NCI-H1417 treated with DMSO at 0.1 percent for 48 hours (cell line): ENCODE measurements at places on chromosomes 1 and 21.

DNA sequence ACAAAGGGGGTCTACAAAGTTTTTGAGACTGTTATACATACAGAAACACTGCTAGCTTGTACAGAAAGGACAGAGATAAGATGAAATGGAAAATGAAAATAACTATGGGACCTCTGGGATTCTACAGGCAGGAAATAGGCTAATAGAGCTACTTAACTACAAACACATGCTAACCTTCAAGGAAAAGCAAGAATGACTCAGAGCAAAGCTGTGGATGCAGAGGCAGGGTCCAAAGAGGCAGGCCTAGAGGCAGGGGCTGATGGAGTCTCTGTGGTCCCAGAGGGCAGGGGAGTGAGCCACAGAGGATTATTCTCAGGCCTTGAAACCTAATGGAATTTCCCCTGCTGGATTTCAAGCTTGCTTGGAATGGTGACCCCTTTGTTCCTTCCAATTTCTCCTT, 18.7 kb upstream of the GOLT1A start:
- DNase-seq, result no peak

GRCh38 chr1:214678386-214678785, 75.4 kb downstream of the CENPF start:
- DNase-seq, result no peak

DNA sequence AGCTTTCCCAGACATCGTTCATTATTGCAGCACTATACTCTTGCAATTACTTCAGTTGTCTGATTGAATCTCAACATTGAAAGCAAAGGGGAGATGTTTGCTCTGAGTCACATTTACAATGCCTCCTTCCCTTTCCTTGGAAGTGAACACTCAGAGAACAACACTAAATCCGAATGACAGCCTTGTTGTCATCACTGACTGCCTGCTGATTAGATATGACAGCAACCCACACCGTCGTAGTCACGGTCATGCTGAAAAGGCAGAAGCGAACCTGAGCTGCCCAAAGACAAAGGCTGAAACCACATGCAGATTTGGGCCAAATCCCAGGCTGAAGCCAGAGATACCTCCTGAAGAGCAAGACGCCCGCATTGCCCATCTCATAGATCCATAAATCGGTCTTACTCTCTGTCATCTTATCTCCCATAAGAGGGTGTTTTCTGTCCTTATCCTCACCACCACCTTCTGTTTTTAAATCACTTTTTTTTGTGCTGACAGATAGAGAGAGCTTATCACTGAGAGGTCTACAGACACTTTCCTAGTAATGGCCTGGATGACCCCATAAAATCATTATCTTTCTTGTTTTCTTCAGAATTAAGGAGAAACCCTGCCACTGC, 47.5 kb downstream of the TMCO4 start:
- no peak for DNase-seq

DNA sequence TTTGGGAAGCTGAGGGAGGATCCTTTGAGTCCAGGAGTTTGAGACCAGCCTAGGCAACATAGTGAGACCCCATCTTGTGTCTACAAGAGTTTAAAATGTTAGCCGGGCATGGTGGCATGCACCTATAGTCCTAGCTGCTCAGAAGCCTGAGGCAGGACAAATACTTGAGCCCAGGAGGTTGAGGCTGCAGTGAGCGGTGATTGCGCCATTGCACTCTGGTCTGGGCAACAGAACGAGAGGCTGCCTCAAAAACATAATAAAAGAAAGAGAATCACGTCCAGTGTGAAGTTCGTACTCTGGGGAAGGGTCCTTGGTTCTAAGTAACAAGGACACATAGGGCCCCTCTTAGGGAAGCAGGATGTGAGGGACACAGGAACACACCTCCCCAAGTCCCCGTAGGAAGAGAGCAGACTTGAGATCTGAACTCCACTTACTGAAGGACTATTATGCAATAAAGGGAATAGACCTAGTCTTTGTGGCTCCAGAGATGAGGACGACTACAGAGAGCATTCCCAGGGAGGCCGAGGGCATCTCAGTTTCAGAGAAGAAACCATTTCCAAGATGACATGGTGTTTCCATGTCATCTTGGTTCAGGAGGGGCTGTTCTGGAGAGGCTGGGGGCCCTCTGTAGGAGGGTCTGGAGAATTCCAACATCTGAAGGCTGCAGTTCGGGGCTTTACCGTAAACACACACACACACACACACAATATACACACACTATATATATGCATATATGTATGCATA, 10.8 kb upstream of the ENO1 start:
- no peak for DNase-seq

DNA sequence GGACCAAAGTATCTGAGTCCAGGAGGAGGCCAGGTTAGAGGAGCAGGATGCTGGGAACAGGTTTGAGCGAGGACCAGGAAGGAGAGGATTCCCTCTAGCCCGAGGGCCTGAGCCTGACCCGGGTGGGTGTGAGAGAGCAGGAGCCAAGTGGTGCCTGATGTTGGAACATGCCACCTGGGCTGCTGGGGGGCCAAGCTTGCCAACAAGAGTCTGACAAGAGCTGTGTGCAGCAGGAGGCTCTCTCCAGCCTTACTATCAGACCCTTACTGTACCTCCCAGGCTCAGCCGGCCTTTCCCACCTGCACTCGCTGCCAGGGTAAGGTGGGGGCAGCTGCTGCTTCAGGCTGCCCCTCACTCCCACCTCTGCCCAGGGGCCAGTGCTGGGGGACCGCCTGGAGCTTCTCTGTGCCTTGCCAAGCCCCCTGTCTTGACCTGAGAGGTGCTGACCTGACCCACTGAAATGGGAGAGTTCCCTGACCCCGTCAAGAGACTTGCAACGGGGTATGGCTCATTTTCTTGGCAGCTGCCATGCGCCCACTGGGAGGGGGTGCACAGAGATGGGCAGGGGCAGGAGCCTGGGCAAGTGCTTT, 159.6 kb upstream of the VAMP3 start:
- no peak for DNase-seq

GRCh38 chr1:75768016-75768415, 18.0 kb upstream of the RABGGTB start:
- DNase-seq, result no peak
